Upper lobe of right lung (tissue), 1 donor: ENCODE measurements at places on chromosomes 2 and 18. TPM values are rescaled to one million over a fixed set of nuclear protein-coding genes. Genes with fewer than 3 reads are reported as not detected.
A peak's percentile ranks its signal among the peaks of the same experiment; 100 is the strongest.

DNA sequence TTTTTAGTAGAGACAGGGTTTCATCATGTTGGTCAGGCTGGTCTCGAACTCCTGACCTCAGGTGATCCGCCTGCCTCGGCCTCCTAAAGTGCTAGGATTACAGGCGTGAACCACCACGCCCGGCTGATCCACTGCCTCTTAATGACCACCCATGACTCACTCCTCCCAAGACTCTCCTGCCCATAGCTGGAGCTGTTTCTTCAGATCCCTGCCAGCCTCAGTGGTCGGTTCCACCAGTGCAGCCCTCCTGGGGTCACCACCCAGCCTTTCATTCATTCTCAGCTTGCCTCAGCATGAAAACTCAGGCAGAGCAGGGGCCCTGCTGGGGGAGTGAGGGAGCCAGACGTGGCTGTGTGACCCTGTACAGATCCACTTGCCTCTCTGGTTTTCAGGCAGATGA lies 12.5 kb downstream of the KCNIP3 start:
- no peak for DNase-seq

GRCh38 chr18:27544206-27544605 lies 359.1 kb upstream of the CHST9 start:
- DNase-seq = no peak

- no peak for DNase-seq
Measured at GRCh38 chr2:10926191-10926820, 14.6 kb downstream of the KCNF1 start.

DNA sequence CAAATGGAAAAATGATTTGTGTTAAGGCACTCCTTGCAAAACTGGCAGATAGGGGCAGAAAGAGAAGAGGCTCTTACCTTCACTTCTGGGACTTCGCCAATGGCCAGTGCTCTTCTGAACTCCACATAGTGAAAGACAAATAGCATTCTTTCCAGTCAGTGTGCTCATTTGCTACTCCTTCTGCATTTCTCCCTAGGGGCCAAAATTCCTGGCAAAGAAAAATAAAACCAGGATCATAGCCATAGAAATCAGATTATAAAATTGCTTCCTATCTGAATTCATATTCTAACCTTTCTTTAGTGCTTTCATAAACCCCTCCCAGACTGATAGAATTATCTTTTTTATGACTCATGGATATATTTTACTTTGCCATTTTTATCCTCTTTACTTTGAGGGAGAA lies 56.9 kb upstream of the PELI1 start:
- no peak for DNase-seq

The TUBA3D gene
- total RNA-seq = not detected

- DNase-seq = no peak
Measured at GRCh38 chr2:168371273-168372019, 84.6 kb upstream of the CERS6 start.

The ARID5A gene
- total RNA-seq = 32.8 TPM

The AMER3 gene
- not detected for total RNA-seq

DNA sequence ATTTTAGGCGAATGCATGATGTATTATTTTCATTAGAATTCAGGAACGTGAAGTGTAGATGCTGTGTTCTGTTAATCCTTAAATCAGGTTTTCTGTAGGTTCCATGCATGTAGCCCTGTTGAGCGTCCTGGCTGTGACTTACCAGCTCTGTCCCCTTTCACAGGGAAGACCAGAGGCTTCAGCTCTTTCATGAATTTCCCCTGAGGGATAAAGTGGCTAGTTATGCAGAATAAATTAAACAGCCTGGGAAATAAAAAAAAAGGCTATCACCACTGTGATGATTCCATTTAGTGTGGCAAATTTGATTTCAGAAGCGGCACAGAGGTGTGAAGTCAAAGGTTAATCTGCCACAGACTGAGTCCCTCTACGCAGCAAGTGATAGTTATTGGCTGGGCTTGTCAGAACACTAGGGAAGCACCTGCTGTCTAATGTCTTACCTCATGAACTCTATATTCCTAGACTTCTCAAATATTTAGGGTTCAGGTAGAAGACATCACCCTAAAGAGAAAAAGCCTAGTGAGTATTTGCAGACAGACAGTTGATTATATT lies 61.6 kb upstream of the LINC00305 start:
- DNase-seq = no peak

- DNase-seq = no peak
Measured at GRCh38 chr2:27640722-27641245, 11.9 kb downstream of the GPN1 start.

The VSNL1 gene
- total RNA-seq = 1.2 TPM

DNA sequence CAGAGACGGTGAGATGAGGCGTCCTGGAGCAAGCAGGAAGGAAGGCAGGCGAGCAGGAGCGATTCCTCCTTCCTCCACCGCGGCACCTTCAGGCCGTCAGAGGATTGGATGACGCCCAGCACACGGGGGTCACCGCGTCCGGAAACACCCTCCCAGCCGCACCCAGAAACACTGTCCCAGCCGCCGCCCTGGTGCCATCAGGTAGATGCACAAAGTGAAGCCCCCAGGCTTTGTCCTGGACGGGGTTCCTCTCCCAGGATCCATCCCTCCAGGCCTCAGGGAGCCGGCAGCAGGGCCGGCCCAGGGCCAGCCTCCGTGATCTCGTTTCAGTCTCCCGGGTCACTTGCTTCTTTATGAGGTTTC lies 31.5 kb downstream of the RTP5 start:
- DNase-seq = peak; percentile 55

DNA sequence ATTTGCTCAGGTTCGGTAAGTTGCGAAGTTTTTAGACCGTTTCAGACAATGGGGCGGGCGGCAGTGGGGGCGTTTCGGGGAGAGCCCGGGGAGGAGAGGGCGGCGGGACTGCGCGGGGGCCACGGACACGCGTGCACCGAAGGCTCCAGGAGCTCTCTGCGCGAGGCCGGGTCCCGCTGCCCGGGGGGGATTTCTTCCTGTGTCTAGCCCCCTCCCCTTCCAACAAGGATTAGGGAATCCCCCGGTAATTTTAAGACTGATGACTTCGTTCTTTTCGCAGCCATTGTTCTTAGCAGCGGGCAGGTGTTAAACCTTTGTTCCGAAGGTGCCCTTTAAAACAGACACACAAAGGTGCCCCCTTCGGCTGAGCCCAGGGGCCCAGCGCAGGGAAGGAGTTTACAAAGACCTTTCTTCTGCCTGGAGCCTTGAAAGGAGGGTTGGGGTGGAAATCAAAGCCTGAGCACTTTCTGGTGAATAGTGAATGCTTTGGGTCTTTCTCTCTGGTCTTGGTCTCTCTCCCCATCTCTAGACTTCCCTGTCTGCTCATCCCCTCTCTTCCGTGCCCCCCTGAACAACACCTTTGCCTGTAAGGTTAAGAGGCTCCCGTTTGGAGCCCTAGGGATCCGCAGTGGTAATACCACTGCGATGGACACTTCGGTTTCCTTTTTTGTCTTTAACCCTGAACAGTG lies 2.1 kb downstream of the TRIB2 start:
- no peak for DNase-seq

GRCh38 chr2:19979932-19980331 lies 10.0 kb downstream of the WDR35 start:
- DNase-seq = no peak

- DNase-seq = no peak
Measured at GRCh38 chr2:20125616-20126015, 74.2 kb upstream of the LAPTM4A start.

The CHRND gene
- not detected for total RNA-seq

The VWA3B gene
- 0.17 TPM for total RNA-seq

The COL3A1 gene
- total RNA-seq = 188 TPM

GRCh38 chr2:8376603-8377410 lies 305.0 kb upstream of the ID2 start:
- DNase-seq = no peak

DNA sequence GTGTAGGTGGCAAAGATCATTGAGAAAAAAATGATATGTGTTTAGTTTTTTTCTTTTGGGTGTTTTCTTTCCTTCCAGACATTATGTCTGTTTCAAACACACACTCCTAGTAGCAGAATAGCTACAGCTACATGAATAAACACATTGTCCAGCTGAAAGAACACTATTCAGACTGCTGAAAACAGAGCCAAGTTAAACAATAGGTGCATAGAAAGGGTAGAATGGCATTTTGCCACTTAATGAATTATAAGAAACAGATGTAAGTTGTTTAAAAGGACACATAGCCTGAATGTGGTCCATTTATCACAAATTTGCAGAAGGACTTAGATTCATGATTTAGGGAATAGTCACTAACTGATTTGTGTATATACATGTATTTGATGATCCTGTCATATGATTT lies 20.1 kb downstream of the CTLA4 start:
- DNase-seq = no peak

The ARHGAP25 gene
- 31.8 TPM for total RNA-seq

GRCh38 chr2:230525682-230526081 lies 109.7 kb downstream of the SP100 start:
- DNase-seq = no peak

The RMDN2 gene
- 23.1 TPM for total RNA-seq

- no peak for DNase-seq
Measured at GRCh38 chr2:25184254-25184653, 15.9 kb upstream of the POMC start.

GRCh38 chr2:180203972-180204371 lies 196.9 kb upstream of the CWC22 start:
- no peak for DNase-seq
